ENCODE measurements at places on chromosomes 13 and 19.

DNA sequence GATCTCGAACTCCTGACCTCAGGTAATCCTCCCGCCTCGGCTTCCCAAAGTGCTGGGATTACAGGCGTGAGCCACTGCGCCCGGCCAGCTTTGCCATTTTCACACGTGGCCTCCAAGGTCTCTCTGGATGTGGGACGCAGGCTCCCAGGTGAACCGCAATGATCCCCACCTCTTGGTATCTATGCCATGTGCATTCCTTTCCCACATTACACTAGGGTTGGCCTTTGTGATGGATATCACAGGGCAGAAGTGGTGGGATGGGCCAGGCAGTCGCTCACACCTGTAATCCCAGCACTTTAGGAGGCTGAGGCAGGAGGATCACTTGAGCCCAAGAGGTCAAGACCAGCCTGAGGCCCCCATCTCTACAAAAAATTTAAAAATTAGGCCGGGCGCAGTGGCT is 22.4 kb downstream of the FGF21 start:
- DNase-seq: no peak

DNA sequence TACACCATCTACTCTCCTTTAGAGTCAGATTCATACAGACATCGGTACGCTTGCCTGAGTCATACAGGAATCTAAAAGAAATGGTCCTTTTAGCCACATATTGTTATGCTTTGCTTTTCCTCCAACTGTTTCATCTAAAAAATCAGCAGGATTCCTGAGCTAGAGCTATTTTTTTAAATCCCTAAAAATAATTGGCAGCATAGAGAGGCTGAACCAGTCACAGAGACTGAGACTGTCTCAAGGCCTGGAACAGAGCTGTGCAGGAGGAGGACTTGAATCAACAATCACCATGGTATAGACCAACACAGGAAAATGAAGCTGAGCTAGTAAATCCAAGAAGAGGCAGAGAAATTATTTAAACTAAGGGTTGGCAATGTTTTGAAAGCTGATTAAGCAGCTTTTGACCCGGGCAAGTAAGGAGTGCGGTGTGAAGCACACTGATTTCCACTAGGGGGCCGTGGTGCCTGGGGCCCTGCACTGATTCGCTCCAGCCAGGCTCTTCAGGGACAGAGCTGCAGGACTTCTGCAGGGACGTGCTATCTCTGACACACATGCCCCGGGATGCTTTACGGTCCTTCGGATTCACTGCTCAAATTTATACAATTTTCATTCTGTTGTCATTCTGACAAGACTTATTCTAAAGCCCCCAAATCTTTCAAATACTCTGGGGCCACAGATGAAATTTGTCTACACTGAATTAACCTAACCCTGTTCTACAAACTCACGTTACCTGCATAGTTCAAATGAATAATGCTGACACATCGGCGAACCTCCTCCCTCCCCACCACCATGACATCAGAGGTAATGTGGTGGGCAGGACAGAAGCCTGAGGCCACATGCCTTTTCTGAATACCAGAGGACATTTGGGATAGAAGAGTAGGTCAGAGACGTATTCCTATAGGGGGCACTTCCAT is 87.6 kb upstream of the SLC15A1 start:
- DNase-seq: peak; percentile 72

DNA sequence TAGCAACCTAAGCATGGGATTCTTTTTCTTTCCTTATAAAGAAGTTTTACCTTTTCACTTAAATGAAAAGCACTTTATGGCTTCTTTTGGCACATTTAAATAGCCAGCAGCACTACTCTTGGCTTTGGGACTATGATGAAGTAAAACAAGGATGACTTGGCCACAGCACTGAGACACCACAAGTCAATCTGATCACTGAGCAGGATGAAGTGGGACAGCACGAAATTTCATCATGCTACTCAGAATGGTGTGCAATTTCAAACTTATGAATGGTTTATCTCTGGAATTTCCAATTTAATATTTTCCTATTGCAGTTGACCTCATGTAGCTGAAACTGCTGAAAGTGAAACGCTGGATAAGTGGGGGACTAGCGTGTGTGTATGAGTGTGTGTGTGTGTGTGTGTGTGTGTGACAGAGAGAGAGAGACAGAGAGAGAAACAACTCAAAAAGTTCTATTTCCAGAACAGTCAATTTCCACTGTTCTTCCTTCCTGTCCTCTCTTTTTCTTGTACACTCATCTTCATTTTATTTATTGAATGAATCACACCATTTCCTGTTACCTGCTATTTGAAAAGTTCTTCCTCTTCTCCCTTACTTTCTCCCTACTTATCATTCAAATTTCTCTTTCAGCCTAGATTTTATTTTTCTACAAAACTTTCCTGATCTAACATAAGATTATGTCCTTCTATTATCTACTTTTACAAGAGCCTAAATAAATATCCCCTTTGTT is 414.2 kb upstream of the MIR17HG start:
- DNase-seq: no peak

GRCh38 chr13:113620036-113620796 is 35.7 kb downstream of the TFDP1 start:
- DNase-seq: no peak

- peak; percentile 38 for DNase-seq
These were observed 26.4 kb upstream of the ZNF507 start for GRCh38 chr19:32318884-32319520.

DNA sequence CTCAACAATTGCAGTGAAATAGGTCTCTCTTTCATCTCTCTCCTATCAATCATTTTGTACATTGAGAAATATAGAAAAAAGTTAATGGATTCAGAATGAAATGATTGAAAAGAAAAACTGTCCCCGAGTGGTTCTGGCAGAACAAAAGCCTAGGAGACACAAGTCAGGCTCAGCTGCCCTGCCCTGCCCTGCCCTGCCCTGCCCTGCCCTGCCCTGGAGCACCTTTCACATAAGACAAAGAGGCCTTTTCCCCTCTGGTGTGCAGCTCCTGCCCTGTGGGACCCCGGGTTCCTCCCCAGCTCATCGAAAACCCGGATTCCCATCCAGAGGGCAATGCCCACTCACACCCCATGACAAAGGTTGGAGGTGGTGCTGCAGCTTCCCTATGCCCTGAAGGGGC is 94.7 kb downstream of the TEX26 start:
- DNase-seq: no peak

GRCh38 chr13:27455331-27455855 is 5.0 kb upstream of the MTIF3 start:
- peak; percentile 36 for DNase-seq

GRCh38 chr13:94712812-94713560 is 641 bp upstream of the SOX21 start:
- DNase-seq: peak; percentile 54

DNA sequence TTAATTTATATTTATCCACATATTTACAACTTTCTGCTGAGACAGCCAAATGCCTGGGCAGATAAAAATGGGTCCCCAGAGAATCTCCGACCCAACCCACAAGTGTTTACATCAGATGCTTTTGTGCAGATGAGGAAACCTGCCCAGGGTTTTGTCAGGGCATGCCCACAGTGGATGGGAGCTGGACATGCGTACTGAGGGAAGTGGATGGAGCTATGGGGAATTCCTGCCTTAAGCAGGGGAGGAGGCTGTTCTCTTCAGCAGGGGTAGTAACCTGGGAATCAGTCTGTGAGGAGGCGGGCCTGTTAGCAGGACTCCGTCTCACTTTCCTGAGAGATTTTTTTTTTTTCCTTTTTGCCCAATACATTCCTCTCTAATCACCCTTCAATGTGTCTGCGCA is 122.9 kb downstream of the RFC3 start:
- DNase-seq: no peak

GRCh38 chr19:16771618-16772017 is 52.0 kb downstream of the NWD1 start:
- peak; percentile 90 for DNase-seq

- DNase-seq: no peak
These were observed 27.6 kb downstream of the CPT1C start for GRCh38 chr19:49718511-49718910.

GRCh38 chr19:42095814-42096230 is 19.9 kb downstream of the ZNF574 start:
- no peak for DNase-seq

DNA sequence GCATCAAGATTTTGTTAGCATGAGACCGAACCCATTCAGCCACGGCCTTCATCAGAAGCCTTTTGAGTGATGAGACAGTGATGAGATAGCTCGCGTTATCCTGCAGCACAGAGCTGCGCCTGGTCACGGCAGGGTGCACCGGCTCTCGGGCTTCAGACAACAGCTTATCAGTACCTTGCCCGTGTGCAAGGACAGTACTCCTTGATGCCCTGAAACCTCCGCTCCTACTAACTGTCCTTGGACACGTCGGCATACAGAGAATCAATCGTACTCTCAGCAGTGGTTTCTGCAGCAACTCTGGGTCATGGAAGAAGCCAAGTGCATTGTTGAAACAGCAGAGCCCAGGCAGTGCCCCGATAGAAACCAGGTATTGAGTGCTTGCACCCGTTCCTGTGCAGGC is 40.7 kb downstream of the IRS2 start:
- DNase-seq: no peak

DNA sequence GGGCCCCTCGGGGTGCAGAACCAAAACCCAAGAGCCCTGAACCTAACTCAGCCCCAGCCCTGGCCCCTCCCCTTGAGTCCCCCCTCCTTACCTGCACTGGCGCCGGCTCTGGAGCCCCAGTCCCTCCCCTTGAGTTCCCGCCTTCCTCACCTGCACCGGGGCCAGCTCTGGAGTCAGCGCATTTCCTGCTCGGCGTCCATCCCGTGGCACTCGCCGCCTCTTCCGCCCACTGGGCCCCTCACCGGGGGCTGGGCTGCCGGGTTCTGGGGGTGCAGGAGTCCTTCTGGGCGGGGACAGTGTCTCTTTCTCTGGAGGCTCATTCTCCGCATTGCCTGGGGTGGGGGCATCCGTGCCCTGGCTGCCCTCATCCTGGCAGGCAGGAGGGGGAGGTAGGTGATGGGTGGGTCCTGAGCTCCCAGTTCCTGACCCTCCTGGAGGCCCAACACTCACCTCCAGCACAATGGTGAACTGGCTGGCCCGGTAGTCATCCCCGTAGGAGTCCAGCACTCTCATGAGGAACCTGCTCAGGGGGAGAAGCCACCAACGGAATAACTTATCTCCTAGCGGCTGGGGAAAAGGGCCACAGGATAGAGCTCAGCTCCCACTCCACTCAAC is 5.3 kb downstream of the NDUFA3 start:
- DNase-seq: no peak

DNA sequence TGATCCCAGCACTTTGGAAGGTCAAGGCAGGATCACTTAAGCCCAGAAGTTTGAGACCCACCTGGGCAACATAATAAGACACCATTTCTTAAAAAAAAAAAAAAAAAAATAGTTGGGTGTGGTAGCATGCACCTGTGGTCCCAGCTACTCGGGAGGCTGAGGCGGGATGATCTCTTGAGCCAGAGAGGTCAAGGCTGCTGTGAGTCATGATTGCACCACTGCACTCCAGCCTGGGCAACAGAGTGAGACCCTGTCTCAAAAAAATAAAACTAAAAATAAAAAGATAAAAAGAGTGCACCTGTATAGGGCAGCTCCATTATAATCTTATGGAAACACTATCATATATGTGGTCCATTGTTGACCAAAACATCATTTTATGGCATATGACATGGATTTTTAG is 25.5 kb upstream of the STARD13 start:
- DNase-seq: no peak

DNA sequence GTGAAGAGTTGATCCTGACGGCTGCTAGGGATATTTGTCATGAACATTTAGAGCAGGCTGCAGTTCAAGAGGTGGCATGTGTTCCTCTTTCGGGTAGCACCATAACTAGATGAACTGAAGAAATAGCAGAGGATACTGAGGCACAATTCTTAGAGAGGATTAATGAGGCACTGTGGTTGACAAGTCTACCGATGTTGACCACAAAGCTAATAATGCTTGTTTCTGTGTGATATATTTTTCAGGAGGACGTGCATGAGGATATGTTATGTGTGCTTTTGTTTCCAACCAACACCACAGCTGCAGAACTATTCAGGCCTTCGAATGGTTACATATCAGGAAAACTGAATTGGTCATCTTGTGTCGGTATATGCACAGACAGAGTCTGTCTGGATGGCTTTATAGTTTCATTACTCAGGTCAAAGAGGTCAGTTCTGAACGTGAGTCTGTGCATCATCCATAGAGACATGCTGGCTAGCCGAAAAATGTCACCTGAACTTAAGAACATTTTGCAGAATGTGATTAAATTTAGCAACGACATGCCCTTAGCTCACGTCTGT is 210.1 kb upstream of the IRS2 start:
- no peak for DNase-seq

- no peak for DNase-seq
These were observed 8.2 kb upstream of the ADAMTS10 start for GRCh38 chr19:8618751-8619150.

- DNase-seq: no peak
These were observed 59.9 kb upstream of the ZNF85 start for GRCh38 chr19:20863176-20863575.

DNA sequence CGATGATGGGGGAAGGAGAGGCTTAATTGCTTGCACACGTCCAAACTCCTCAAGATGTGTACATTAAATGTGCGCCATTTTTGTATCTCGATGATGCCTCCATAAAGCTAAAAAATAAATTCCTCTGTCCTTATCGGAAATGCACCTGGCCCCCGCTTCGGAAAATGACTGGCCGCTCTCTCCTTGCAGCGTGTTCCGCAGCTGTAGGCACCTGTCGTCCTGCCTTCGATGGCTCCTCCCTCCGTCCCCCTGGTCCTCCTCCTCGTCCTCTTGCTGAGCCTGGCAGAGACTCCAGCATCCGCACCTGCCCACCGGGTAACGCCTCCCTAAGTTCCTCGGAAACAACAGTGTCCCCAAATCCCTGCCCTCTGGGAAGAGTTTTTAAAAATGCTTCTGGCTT is 1.1 kb downstream of the GALP start:
- no peak for DNase-seq

- DNase-seq: no peak
These were observed 17.3 kb downstream of the ZSWIM4 start for GRCh38 chr19:13812544-13812943.

- DNase-seq: no peak
These were observed 2.1 kb upstream of the MISP3 start for GRCh38 chr19:14070268-14071050.

GRCh38 chr19:31185261-31185660 is 164.0 kb downstream of the TSHZ3 start:
- no peak for DNase-seq
